Memory B cell (primary cell): ENCODE measurements at places on chromosomes 4 and X.

GRCh38 chrX:53116101-53116500 is 22.2 kb downstream of the KANTR start:
- H3K4me3 ChIP-seq, result no peak overlapping the region
- H3K27ac ChIP-seq, result no peak overlapping the region
- H3K27me3 ChIP-seq, result no peaks in the 10 kb centered on the region

- no peaks in the 10 kb centered on the region for H3K36me3 ChIP-seq
- H3K27ac ChIP-seq, result no peak overlapping the region
- H3K4me3 ChIP-seq, result no peak overlapping the region
- no peak for DNase-seq
- no peaks in the 10 kb centered on the region for H3K4me1 ChIP-seq
Observed at GRCh38 chr4:16760617-16761363, 137.7 kb downstream of the LDB2 start.

- no peak overlapping the region for H3K27ac ChIP-seq
- H3K27me3 ChIP-seq, result peaks cover 9% of the 10 kb centered on the region
- DNase-seq, result no peak
- no peaks in the 10 kb centered on the region for H3K36me3 ChIP-seq
Observed at GRCh38 chr4:7894677-7895181, 44.9 kb downstream of the AFAP1 start.

GRCh38 chr4:125762537-125762936 is 447.8 kb downstream of the FAT4 start:
- no peak overlapping the region for H3K4me3 ChIP-seq
- H3K36me3 ChIP-seq, result no peaks in the 10 kb centered on the region
- DNase-seq, result no peak

DNA sequence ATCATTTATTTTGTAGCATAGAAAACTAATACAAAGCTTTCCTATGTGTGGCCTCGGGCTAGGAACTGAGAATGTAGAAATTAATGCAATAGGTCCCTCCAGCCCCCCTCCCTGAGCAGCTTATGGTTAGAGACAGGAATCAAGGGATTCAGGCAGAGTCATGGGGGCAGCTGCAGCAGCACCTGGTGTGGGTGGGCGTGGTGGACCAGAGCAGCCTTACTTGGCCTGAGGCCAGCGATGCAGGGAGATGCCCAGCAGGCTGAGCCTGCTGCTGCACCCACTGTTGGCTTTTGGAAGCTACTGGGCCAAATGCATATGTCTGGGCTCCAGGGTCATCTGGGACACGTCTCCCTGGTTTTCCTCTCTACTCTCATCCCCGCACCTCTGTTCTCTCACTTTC is 74.0 kb downstream of the STK32B start:
- no peaks in the 10 kb centered on the region for H3K4me1 ChIP-seq
- H3K4me3 ChIP-seq, result no peak overlapping the region
- no peak overlapping the region for H3K27ac ChIP-seq
- no peaks in the 10 kb centered on the region for H3K36me3 ChIP-seq
- H3K27me3 ChIP-seq, result peaks cover 13% of the 10 kb centered on the region

DNA sequence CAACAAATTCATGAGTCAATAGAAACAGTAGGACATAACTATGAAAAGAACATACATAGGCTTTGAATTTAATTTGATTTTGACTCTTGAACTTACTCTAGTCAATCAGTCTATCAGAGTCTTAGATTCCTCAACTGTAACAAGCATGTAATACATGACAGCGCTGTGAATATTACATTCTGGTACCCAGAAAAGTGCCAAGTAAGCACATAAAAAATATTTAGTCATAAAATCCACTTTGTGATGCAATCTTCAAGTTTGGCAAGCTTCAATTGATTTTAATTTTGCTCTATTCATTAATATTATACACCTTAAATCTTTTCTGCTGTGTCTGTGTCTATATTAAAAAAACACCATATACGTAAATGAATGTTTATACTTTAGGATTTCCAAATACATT is 483.3 kb downstream of the PRR32 start:
- no peaks in the 10 kb centered on the region for H3K36me3 ChIP-seq
- H3K27ac ChIP-seq, result no peak overlapping the region
- no peak overlapping the region for H3K4me3 ChIP-seq
- H3K27me3 ChIP-seq, result no peaks in the 10 kb centered on the region
- H3K4me1 ChIP-seq, result no peaks in the 10 kb centered on the region
- no peak for DNase-seq

DNA sequence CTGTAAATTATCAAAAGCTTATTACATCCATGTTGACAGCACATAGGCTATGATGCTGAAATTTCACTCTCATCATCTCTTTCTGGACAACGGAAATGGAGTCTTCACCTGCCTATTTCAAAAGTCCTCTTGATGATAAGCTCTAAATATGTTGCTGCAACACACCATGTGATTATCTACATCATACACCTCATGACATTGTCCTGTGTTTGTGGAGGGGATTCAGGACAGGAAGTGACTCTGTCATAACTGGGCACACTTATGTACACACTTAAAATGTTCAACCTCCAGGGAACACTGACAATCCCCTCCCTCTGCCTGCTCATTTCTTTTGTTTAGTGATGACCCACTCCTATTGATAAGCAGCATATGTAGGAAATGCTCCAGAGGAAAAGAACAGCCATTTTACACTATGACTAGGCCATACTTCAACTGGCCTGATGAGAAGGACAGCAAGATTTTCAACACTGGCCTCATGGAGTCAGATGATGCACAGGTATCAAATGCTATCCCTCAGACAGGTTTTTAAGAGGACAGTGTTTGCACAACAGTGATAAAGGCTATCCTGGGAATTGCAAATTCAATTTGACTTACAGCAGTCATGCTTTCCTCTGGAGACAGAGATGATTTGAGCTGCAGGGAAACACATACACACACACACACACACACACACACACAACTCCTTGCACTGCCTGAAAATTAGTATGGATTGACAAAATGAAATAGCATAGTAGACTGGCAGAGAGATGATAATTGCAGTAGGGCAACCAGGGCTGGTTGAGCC is 163.3 kb upstream of the RASGEF1B start:
- no peaks in the 10 kb centered on the region for H3K27me3 ChIP-seq
- H3K4me3 ChIP-seq, result no peak overlapping the region
- peaks cover 28% of the 10 kb centered on the region for H3K4me1 ChIP-seq
- H3K27ac ChIP-seq, result peak overlapping the region; percentile 85
